ENCODE measurements at places on chromosomes 11 and 22. TPM values are rescaled to one million over a fixed set of nuclear protein-coding genes. Genes with fewer than 3 reads are reported as not detected.

Gene KMT2A
- 55.8 TPM for total RNA-seq

DNA sequence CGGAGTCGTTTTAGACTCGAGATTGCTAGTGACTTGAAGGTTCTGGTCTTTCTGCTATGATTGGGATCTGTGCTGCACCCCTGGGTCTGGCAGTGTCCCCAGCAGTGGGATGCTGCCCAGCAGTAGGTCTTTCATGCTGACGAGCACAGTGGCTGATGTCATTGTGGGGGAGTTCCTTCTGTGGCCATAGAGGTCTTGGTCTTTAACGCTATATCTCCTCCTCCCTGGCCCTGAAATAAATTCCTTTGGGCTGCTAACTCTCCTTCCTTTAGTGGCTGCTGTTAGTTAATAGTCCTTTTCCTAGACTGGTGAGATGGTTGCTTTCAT, 136.3 kb downstream of the TEAD1 start:
- no peak for DNase-seq

GRCh38 chr22:42699281-42699975, 21.2 kb downstream of the A4GALT start:
- DNase-seq = no peak

GRCh38 chr11:1120532-1121330, 37.0 kb upstream of the MUC5AC start:
- DNase-seq = no peak

DNA sequence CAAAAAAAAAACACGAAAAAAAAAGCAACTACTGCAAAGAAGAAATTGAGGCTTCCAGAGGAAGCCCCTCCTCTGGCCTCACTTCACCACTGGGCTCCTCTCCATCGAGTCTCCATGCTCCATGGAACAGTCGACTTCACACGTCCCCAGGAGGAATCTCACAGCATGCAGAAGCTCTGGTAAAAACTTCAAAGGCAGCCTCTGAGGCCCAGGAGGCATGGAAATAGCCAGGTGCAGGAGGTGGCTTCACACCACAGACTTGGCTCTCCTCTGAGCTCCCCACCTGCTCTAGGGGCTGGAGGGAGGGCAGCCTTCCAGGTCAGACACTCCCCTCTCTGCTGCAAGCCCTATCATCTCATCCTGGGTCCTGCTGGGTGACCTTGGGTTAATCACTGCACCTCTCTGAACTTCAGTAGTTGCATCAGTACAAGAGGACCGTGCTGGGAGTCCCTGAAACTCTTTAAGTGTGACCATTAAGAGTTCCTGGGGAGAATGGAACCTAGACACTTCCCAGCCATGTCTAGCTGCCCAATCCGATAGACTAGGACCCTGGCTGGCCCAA, 8.2 kb downstream of the PDE2A start:
- no peak for DNase-seq

DNA sequence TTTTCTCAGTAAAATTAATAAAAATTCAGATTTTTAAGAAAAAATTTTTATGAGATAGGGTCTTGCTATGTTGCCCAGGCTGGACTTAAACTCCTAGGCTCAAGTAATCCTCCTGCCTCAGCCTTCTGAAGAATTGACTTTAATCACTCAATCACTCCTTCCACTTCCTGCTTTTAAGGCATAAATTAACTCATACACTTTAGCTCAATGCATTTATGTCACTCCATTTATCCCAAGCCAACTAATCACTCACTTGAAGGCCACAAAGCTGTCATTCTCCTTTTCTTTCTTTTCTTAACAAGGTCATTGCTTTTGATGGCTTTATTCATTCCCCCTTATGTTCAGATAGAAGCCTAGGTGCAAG, 877 bp downstream of the ALG9 start:
- DNase-seq = no peak
